ENCODE measurements at places on chromosomes 1 and 21.

- no peak for DNase-seq
Observed at GRCh38 chr1:165936542-165936941, 109.1 kb downstream of the UCK2 start.

DNA sequence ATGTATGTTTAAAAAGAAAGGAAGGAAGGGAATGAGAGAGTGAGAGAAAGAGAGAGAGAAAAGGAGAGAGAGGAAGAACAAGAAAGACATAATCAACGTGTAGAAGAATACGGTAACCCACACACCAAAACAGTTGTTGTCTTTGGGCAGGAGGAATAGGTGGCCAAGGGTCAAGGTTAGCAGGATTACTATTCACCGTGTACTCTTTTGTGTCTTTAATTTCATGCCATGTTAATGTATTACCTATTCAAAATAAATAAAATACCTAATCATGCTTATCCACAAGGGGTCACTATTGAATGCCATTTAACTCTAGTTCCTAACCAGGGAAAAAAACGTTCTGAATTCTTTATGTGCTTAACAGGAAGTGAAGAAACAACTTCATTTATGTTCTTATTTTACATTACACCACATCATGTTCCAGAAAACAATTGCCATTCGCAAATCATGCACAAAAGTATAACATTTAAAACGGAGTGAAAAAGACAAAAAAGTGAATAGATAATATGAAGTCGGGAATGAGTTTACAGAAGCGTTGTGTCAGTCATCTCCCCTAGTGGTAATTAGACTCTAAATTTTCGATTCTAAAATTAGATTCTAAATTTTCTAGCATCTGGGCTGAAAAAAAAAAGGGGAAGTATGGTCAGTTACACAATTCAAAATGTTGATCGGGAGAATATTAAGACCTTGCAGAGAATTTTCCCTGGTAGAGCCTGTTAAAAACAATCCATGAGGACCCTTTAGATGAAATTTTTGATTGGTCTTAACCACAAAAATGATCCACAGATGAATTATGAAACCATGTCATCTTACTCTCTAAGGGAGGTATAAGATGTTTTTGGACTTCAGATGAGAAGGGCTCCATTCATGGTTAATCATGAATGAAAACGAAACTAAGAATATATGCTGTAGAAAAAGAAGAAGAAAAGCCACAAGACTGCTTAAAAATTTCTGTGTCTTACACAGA, 700 bp upstream of the KMO start:
- no peak for DNase-seq

GRCh38 chr1:77888781-77889642, 588 bp downstream of the NEXN start:
- DNase-seq = no peak

DNA sequence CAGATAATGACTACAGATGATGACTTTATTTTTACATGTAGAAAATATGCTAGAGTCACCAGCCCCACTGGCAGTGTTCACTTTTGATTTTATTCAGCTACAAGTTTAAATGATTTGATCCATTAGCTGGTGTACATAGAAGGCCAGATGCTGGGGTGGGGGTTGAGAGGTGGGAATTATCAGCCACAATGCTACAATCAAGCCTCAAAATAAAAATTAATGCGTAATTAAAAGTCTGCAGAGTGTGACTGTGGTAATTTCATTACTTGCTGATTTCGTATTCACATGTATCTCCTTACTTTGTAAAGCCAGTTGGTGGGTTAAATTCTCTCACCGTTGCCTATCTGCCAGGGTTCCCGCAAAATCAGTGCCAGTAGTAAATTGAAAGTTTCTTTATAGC, 109.3 kb downstream of the GALNT2 start:
- no peak for DNase-seq
